ENCODE measurements at places on chromosomes 11 and 22.
A peak's percentile ranks its signal among the peaks of the same experiment; 100 is the strongest.

GRCh38 chr22:30947816-30948454 is 20.6 kb downstream of the MORC2 start:
- DNase-seq, result no peak

DNA sequence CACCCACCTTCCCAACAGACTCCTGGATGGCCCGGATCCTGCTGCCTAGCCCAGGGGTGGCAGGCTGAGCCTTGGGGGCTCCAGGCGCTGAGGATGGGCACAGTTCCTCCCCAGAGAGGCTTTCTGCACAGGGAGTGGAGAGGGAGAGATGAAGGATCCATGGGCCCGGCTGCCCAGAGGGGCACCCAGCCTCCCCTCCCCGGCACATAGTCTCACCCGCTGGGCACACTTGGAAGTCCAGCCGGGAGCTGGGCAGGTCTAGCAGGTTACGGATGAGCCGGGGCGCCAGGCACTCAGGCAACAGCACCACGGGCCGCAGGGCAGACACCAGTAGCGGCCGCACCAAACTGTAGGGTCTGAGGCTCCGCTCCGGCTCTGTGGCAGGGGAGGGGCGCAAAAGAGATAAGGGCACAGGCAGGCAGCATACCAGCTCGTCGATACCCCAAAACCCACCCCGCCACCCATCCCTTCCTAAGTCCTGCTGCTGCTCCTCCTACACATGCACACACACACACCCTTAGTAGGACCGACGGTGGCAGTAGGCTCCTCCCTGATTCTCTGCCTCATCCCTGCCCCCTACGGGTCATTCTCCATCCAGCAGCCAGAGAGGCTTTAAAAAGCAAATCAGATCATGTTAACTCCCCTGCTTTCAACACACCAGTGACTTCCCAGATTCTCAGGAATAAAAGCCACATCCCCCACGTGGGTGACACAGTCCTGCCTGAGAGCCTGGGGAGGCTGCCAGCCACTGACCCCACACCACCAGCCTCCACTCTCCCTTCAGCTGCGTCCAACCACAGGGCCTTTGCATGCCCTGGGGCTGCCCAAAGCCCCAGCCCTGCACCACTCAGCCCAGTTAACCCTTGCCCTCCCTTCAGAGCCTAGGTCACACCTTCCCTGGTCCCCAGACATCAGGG is 6.5 kb upstream of the MFNG start:
- peak; percentile 77 for DNase-seq

- peak; percentile 8 for DNase-seq
Measured at GRCh38 chr11:1768141-1768469, 4.4 kb upstream of the CTSD start.

GRCh38 chr11:46755962-46756361 is 36.9 kb downstream of the F2 start:
- no peak for DNase-seq

GRCh38 chr11:10930972-10931760 is 73.3 kb upstream of the ZBED5 start:
- peak; percentile 54 for DNase-seq

- no peak for DNase-seq
Measured at GRCh38 chr11:58914821-58915543, 24.3 kb upstream of the GLYATL1 start.

GRCh38 chr11:103700622-103701021 is 335.8 kb upstream of the DDI1 start:
- DNase-seq, result no peak
